A673 (cell line): ENCODE measurements at places on chromosomes 13 and 19. TPM values are rescaled to one million over a fixed set of nuclear protein-coding genes. Genes with fewer than 3 reads are reported as not detected.

DNA sequence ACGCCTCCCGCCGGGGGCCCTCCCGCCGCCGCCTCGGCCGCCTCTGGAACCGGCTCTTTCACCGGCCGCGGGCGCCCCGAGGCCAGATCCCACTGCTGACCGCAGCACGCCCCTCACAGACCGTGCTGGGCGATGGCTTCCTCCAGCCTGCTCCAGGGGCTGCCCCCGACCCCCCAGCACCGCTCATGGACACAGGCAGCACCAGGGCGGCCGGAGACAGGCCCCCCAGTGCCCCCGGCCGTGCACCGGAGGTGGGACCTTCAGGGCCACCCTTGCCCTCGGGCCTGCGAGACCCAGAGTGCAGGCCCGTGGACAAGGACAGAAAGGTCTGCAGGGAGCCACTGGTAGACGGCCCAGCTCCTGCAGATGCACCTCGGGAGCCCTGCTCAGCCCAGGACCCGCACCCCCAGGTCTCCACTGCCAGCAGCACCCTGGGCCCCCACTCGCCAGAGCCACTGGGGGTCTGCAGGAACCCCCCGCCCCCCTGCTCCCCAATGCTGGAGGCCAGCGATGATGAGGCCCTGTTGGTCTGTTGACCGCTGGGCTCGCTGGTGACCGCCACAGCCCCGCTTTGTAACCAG is 13.0 kb downstream of the LRP3 start:
- DNase-seq = no peak

DNA sequence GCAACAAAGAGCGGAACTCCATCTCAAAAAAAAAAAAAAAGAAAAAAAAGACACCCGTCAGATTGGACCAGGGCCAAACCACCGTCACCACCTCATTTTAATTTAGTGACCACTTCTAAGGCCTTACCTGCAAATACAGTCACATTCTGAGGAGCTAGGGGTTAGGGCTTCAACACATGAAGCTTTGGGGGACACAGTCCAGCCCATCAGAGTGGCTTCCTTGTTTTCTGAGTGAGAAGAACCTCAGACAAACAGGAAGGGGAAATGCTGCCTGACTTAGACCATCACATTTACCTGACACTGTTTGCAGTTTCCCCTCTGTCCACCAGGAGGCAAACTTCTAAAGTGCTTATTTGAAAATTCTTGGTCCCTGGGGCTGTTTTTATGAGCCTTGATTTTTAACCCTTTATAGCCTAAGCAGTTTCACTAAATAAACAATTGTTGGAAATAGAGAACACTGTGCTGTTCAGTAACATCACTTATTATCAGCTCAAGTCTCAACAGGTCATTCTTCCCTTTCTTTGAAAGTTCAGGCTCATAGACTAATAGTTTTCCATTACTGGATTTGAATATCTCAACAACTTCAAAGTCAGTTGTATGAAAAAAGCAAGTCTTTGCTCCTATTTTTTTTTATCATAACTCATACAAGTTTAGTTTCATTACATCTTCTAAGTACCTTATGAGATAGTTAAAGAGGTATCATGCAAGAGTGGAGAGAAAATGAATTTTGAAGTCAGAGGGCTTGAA is 74.9 kb upstream of the WASF3 start:
- peak; percentile 83 for DNase-seq

The PGLYRP1 gene
- total RNA-seq = not detected in 2 replicates

- no peak for DNase-seq
These were observed at the start of gene CLEC17A for GRCh38 chr19:14582894-14583340. TSS of gene CLEC17A (plus strand) at chr19:14583084. CDS start at chr19:14583161, 77 bp downstream.

- DNase-seq = no peak
These were observed 571 bp downstream of the SAFB2 start for GRCh38 chr19:5621945-5622464.

- no peak for DNase-seq
These were observed 49.4 kb upstream of the IPO5 start for GRCh38 chr13:97904059-97904458.

- DNase-seq = peak; percentile 86
These were observed 1.9 kb downstream of the GNG8 start for GRCh38 chr19:46634045-46634655.
